ENCODE measurements at places on chromosomes 2 and 18.

GRCh38 chr18:72871091-72871490 lies 3.3 kb upstream of the NETO1 start:
- peaks cover 15% of the 10 kb centered on the region for H3K4me1 ChIP-seq
- H3K27me3 ChIP-seq = peaks cover 8% of the 10 kb centered on the region
- no peak overlapping the region for H3K27ac ChIP-seq
- H3K4me3 ChIP-seq = no peak overlapping the region
- no peak for DNase-seq

DNA sequence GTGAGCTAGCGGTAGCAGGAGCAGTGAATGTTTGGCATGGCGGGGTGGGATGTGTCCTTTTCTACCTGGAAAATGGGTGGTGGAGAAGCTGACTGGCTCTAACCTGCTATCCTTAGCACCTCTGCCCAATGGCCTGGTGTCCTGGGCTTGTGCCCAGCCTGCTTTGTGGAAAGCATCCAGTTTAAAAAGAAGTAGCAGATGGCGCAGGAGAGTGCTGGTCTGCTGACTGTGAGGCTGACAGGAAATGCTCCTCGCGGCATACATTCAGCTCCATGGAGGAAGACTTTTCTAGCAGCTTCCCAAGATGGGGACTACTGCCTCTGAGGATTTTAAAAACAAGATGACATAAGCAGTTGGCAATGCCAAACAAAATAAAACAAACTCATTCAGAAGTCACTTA lies 56.2 kb upstream of the LYPD6B start:
- H3K27ac ChIP-seq = no peak overlapping the region
- DNase-seq = no peak
- no peaks in the 10 kb centered on the region for H3K36me3 ChIP-seq
- no peak overlapping the region for H3K4me3 ChIP-seq
- peaks cover 5% of the 10 kb centered on the region for H3K4me1 ChIP-seq

GRCh38 chr2:72757177-72757775 lies 68.6 kb downstream of the EXOC6B start:
- H3K4me3 ChIP-seq = no peak overlapping the region
- H3K36me3 ChIP-seq = peaks cover 14% of the 10 kb centered on the region
- no peak overlapping the region for H3K27ac ChIP-seq
- DNase-seq = no peak
- H3K4me1 ChIP-seq = no peaks in the 10 kb centered on the region
- no peaks in the 10 kb centered on the region for H3K27me3 ChIP-seq

DNA sequence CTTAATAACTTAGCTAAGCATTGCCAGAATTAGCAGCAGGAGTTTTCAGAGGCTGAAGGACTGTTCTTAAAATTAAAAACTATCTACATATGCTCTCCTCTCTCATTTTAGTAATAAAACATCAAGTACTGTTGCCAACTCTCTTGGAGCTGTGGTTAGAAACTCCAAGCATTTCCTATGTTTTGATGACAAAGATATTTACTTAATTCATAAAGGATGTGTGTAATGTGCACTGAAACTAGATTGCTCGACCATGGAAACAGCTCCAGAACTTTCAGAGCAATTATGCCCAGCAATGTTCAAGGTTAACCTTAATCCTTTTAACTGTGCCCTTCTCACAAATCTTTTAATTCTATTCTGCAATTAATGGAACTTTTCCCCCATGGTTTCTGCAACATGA lies 8.4 kb downstream of the GRP start:
- H3K27ac ChIP-seq = no peak overlapping the region
- no peak for DNase-seq
- no peaks in the 10 kb centered on the region for H3K36me3 ChIP-seq
- no peaks in the 10 kb centered on the region for H3K4me1 ChIP-seq
